Lower lobe of right lung (tissue), 2 donors: ENCODE measurements at places on chromosomes 1 and 21.

GRCh38 chr1:114607223-114607622 lies 25.8 kb upstream of the BCAS2 start:
- no peak for DNase-seq

- peak; percentile 71 for DNase-seq
Measured at GRCh38 chr1:55039342-55040082, at the start of gene PCSK9. Gene PCSK9, plus strand, starts transcription at chr1:55039548. Its CDS starts 290 bp downstream, at chr1:55039838.

GRCh38 chr1:175508320-175509110 lies 234.9 kb downstream of the TNR start:
- no peak for DNase-seq

DNA sequence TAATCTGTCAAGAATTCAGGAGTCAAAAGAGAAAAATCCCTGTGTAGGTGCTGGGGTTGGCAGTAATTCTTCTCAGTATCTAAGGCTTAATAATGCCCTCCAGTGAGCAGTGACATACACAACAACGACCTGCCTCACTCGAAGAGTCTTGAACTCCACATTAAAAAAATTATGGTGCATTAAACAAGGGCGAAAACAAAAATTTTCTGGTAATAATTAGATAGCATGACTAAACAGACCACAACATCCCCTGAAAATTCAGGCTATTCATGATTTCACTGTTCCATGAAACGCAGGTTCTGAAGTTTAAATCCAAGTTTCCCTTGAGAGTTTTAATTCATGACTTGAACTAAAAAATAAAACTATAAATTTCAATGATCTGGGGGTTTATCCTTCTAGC lies 5.1 kb downstream of the SRSF4 start:
- no peak for DNase-seq

DNA sequence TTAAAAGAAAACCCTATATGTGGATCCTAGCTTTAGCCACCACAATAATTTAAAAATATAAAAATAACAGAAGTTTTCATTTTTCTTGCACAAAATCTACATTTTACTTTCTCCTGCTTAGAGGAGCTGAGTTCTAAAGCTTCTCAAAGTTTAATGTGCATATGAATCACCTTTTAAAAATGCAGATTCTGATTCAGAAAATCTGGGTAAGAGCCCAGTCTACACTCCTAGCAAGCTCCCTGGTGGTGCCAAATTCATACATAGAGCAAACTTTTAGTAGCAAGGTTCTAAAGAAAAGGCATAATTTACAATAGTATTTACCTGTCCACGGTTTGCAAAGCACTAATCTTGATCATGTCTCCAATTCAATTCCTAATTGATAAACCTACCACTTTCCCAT lies 19.3 kb downstream of the RSBN1 start:
- DNase-seq, result no peak

GRCh38 chr1:83098131-83098530 lies 900.8 kb downstream of the TTLL7 start:
- no peak for DNase-seq

DNA sequence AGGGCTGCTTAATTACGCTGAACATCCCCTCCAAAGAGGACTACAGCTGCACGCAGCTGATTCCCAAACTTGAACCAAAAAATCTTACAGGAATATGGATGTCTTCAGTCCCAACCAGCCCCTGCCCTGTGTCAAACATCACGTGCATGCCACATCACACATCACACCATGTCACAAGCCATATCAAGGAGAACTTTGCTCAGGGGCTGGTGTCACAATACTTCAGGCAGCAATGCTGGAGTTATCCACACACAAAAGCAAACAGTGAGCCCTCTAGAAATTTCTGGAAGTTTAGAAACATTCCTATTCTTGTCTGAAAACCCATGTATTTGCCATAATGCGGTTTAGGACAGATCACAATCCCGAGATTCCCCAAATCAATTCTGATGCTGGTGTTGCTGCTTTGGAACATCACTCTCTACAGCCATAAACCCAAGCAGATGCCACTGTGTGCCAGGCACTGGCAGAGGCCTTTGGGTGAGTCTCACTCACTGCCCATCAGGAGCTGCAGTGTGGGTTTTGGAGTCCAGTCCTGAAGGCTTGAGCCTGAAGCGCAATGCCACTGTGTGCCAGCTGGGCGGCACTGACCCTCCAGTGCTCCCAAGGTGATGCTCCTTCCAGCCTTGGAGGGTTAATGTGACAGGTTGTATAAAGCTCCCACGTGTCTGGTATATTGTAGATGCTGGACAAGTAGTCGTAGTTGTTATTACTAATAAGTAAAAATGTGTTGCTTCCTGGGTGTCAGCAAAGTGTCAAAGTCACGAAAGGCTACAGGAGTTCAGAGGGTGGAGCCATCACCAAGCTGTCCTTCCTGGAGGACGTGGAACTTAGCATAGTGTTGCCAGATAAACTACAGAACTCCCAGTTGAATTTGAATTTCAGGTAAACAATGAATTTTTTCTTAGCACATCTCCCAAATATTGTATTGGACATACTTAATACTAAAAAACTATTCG lies 20.1 kb upstream of the EFNA1 start:
- DNase-seq, result no peak

GRCh38 chr1:42006836-42007235 lies 88.1 kb upstream of the HIVEP3 start:
- no peak for DNase-seq

GRCh38 chr1:26784886-26785285 lies 2.9 kb upstream of the PIGV start:
- no peak for DNase-seq

DNA sequence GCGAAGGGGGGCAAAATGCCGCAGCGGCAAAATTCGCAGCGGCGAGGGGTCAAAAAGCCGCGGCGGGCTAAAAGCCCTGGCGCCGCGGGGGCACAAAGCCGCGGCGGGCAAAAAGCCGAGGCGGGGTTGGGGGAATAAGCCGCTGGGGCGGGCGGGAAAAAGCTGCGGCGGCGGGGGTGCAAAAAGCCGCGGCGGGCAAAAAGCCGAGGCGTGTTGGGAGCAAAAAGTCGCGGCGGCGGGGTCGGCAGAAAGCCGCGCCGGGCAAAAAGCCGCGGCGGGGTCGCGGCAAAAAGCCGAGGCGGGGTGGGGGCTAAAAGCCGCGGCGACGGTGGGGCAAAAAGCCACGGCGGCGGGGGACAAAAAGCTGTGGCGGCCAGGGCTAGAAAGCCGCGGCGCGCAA lies 3902.5 kb downstream of the SRGAP2C start:
- no peak for DNase-seq
